Calu3 (cell line): ENCODE measurements at places on chromosomes 3 and 15.

GRCh38 chr3:14188041-14188754, 9.6 kb downstream of the LSM3 start:
- no peak for DNase-seq

GRCh38 chr3:195012571-195012970, 258.4 kb downstream of the XXYLT1 start:
- no peak for DNase-seq

GRCh38 chr15:80819001-80819400, 39.8 kb downstream of the CEMIP start:
- no peak for DNase-seq

GRCh38 chr3:53226142-53226840, 29.5 kb downstream of the TKT start:
- DNase-seq = no peak
